ENCODE measurements at places on chromosomes 13 and 19. TPM values are rescaled to one million over a fixed set of nuclear protein-coding genes. Genes with fewer than 3 reads are reported as not detected.

Gene SBK2
- total RNA-seq = 0.58 TPM

Gene INAFM1
- 3.0 TPM for total RNA-seq

Gene TDRD12
- 0.29 TPM for total RNA-seq

Gene MBD3L2B
- total RNA-seq = not detected

Gene SYNE4
- total RNA-seq = 4.4 TPM

Gene FXYD7
- not detected for total RNA-seq

Gene ZIM2
- total RNA-seq = not detected

Gene LIM2
- total RNA-seq = not detected

All from epithelial cell of proximal tubule (primary cell).